ENCODE measurements at places on chromosomes 6 and 20. TPM values are rescaled to one million over a fixed set of nuclear protein-coding genes. Genes with fewer than 3 reads are reported as not detected.

FANCE gene
- 18.5 TPM for total RNA-seq

OOEP gene
- total RNA-seq = not detected

GRCh38 chr20:44023515-44024371, 109.1 kb downstream of the TOX2 start:
- DNase-seq = no peak

GRCh38 chr20:53208110-53208832, 236.1 kb downstream of the TSHZ2 start:
- peak; percentile 85 for DNase-seq

- peak; percentile 46 for DNase-seq
Observed at GRCh38 chr6:113859349-113860180, 2.4 kb downstream of the MARCKS start.

CPXM1 gene
- total RNA-seq = 29.3 TPM

DNA sequence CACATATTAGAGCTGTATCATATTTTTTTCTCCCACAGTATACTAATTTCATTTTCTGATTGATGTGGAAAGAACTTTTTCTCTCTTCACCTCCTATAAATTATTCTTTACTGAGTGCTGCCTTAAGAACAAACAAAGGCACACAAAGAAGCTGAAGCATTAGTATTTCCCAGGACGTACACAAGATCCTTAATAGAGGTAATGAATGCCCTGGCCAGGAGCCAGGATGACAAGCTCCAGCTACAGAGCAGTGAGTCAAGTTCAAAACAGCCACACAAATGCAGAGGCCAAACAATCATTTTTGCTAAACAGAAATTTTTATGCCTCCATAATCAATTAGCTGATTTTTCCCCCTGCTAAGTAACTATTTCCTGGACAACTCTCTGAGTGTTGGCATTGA, 639.6 kb downstream of the EPHA7 start:
- DNase-seq = no peak

DNA sequence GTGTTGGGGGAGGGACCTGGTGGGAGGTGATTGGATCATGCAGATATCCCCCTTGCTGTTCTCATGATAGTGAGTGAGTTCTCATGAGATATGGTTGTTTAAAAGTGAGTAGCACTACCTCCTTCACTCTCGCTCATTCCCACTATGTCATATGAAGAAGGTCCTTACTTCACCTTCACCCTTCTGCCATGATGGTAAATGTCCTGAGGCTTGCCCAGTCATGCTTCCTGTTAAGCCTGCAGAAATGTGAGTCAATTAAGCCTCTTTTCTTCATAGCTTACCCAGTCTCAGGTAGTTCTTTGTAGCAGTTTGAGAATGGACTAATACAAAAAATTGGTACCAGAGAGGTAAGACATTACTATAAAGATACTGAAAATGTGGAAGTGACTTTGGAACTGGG, 425.9 kb downstream of the HTR1B start:
- DNase-seq = no peak

NNAT gene
- 4.3 TPM for total RNA-seq

GRCh38 chr20:34294563-34294962, 8.6 kb downstream of the AHCY start:
- no peak for DNase-seq

- no peak for DNase-seq
Observed at GRCh38 chr6:79600812-79601609, 30.1 kb upstream of the SH3BGRL2 start.

- no peak for DNase-seq
Observed at GRCh38 chr6:136016228-136017225, 165.0 kb downstream of the PDE7B start.

DNA sequence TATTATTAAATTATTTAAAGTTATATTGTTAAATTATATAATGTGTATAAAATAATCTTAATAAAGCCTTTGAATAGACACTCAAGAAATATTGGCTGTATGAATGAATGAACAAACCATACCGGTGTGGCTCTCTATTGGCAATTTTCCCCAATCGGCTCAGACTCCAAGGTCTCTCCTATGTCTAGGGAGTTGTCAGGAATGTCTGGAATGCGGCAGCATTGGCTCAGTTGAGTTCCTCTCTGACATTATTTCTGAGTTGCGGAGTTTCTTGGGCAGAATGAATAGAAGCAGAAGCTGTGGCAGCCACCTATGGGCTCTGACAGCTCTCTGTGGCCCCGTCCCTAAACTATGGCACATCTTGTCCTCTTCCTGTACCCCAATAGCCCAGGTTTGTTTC, 111.0 kb downstream of the SOBP start:
- DNase-seq = peak; percentile 88

DNA sequence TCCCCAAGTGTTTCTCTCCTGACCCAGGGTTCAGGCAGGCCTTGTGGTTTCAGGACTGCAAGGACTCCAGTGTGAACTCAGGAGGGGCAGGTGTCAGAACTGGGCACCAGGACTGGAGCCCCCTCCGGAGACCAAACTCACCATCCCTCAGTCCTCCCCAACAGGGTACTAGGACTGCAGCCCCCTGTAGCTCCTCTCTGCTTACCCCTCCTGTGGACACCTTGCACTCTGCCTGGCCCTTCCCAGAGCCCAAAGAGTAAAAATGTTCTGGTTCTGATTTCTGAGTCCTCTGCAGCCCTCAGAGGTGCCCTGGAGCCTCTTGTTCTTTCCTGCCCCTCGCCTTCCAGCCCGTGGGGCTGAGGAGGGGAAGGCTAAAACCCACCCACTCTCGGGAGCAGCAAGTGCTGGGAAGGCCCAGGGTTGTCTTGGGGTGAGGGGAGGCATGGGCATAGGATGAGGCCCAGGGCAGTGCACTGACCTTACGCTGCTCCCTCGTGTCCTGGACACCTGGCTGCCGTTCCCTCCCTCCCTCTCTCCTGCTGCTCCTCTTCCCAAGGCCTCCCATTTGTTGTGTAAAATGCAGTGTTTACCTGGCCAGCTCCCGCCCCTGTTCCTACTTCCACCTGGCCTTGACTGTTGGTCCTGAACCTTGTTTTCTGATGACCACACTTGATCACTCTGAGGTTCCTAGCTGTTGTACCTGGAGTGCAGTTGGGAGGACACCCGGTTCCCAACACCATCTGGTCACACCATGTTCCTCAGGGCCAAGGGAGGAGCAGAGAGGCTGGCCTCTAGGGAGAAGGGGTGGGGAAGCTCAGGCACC, 9.9 kb downstream of the CNPY3 start:
- DNase-seq = peak; percentile 21

DNA sequence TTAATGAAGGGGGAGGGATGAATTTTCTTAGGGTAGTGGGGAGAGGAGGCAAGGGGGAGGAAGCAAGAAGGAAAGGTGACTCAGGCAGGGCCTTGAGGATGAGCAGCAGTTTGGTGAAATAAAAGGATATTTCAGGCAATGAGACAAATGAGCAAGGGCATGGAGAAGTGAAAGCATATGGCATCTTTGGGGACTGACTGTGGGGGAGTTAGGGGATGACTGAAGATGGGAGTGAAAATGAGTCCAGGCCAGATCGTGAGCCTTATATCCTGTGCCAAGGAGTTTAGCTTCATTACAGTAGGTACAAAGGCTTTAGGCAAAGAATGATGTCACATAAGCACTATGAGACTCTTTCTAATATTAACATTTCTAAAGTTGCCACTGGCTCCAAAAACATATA, 51.9 kb downstream of the ILRUN start:
- no peak for DNase-seq

PROKR2 gene
- total RNA-seq = 2.1 TPM

GRCh38 chr20:43408848-43409576, 48.7 kb upstream of the SRSF6 start:
- DNase-seq = peak; percentile 57

GRCh38 chr6:20159781-20160540, 52.3 kb downstream of the MBOAT1 start:
- no peak for DNase-seq

SIRPG gene
- total RNA-seq = not detected

DEFB124 gene
- 0.52 TPM for total RNA-seq

GRCh38 chr20:10357974-10358373, 76.0 kb downstream of the MKKS start:
- no peak for DNase-seq

DNA sequence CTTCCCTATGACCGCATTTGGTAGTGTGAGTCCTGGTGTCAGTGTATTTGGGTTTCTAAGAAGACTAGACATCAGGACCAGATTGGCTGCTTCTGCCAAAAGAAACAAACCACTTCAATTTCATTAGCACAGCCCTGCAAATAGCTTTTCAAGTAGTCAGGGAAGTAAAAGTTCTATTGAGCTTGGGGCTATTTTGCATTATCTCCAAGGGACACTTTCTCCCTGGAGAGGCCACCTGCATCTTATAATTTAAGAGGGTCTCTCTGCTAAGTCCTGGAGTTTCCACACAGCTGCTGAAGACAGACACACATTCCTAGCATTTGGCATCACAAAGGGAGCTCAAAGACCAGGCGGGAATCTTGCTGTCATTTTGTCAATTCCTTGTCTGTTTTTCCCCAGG, 141.2 kb downstream of the BMP2 start:
- peak; percentile 88 for DNase-seq

MEI4 gene
- total RNA-seq = 0.63 TPM

DNA sequence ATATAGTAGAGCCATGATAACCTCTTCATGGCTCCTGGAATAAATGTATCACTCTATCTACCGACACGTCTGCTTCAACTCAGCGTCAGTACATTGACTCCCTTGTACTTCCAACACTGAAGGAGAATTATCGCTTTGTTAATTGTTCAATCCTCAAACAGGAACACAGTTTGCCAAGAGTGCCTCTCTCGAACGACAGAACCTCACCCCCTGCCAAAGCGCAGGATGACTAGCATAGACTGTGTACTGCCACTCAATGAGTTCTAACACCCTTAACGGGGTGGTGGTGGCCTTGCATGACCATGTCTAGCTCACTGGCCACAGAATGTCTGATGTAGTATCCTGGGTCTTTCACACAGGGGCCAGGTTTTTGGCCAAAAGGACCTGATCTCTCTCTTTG, 81.4 kb upstream of the HEY2 start:
- DNase-seq = no peak
